ENCODE measurements at places on chromosomes 1 and 21.

DNA sequence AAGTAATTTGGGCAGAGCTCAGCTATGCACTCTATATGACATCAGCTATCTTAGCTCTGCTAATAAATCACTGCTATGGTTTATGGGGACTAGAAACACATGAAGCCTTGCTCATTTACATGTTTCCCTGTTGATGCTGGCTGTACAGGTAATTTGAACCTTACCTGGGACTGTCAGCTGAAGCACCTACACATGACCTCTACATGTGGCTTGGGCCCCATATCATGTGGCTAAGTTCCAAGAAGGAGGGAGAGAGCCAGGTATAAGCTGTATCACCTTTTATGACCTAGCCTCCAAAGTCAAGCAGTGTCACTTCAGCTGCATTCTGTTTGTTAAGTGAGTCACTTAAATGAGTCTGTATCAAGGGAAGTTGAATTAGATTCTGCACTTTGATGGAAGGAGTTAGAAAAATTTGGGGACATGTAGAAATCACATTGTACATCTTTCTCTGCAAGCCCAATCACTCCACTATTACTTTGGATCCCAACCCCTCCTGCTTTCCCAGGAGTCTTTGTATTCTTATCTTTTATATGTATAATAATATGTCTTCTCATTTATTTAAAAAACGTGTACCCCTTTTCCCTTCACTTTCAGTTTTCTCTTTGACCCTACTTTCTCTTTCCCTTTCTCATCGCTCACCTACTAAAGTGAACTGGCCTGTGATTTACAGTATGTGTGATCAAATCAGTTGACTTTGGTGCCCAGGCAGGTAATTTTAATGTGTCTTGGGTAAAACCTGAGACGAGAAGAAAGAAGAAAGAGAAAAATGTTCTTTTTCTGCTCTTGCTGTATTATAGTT lies 53.4 kb upstream of the PRKACB start:
- no peak for DNase-seq

GRCh38 chr1:17520041-17520440 lies 19.5 kb upstream of the ARHGEF10L start:
- no peak for DNase-seq

DNA sequence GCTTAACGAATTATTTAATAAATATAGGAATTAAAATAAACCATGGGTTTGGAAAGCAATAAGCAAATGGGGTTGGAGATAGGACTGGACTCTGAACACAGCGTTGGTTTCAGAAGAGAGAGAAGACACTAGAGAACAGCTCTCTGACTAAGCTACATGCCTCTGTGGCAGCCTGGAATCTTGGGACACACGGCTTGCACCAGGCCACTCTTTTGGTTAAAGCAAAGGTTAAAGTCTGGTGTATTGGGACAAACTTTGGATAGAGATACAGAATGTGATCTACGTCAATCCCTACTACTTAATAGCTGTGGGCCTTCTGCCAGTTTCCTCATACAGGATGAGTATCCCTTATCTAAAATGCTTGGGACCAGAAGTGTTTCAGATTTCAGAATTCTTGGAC lies 49.7 kb upstream of the HSD17B7 start:
- no peak for DNase-seq

DNA sequence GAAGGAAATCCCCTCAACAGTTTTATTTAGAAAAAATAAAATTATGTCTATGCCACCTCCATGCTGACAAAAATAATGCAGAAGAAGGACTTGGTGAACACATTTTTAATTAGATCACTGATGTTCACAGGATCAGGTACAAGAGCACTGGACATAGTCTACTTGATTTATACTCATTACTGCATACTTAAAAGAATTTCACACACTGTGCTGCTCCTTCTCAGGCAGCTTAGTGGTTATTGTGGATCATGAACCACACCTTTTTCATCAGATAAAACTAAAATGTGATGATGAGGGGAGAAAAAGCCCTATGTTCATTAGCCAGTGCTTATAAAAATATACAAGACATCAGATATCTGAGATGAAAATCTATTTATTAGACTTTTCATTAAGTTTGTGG lies 103.3 kb upstream of the DPH5 start:
- DNase-seq, result no peak

DNA sequence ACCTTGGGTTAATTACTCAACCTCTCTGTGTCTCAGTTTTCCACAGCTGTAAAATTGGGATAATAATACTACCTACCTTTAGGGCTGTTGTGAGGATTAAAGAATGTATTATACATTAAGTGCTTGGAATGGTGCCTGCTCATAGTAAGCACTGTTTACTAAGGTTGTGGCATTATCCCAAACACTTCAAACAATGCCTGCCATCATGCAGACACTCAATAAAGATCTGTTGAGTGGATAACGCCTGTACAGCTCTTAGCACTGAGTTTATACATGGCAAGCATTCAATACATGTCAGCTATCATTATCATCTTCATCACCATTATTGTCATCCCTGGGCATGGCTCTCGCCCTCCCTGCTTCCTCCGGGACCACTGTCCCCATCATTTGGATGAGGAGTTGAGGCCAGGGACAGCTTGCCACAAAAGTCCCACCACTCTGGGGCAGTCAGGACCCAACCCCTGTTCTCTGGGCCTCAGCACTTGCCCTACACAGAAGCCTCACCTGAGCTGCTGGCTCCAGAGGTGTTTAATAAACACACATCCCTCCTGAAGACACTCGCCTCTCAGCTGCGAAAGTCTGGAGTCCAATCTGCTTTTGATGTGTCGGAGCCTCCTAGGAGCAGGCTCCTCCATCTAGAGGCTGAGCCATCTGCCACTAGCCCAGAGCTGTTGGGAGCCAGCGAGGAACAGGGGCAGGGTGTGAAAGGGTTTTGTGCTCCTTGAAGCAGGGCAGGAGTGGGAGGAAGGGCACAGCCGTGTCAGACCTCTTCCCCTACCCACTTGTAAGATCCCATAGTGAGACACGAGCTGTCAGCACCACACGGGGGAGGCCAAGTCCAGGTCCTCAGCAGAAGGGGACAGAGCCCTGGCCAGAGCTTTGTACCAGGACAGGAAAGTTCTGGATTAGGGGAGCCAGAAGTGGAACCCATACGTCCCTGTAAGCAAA lies 80.9 kb upstream of the ZC3H12A start:
- DNase-seq, result no peak

DNA sequence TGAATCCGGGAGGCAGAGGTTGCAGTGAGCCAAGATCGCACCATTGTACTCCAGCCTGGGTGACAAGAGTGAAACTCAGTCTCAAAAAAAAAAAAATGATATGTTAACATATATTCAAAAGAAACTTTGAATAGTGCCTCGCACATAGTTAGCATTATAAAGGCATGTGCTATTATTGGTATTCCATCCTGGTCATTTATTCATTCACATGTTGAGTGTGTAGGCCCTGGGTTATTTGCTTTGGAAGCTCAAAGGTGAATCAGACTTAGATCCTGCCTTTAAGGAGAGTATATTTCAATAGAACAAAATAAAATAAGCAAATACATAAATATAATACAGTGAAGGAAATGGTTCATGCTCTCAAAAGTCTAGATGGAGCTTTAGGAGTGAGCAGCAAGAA lies 13.4 kb downstream of the SLC22A15 start:
- DNase-seq, result no peak

DNA sequence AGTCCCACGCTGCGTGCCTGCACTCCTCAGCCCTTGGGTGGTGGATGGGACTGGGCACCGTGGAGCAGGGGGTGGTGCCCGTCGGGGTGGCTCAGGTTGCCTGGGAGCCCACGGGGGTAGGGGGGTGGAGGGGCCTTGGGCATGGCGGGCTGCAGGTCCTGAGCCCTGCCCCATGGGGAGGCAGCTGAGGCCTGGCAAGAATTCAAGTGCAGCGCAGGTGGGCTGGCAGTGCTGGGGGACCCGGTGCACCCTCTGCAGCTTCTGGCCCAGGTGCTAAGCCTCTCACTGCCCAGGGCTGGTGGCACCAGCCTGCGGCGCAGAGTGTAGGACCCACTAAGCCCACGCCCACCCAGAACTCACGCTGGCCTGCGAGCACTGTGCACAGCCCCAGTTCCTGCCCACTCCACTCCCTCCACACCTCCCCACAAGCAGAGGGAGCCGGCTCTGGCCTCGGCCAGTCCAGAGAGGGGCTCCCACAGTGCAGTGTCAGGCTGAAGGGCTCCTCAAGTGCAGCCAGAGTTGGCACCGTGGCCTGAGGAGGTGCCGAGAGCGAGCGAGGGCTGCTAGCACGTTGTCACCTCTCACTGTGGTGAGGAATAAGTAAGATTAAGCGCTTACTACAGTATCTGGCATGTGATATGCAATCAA lies 12.8 kb downstream of the TNNI3K start:
- DNase-seq, result no peak

GRCh38 chr21:35349376-35350080 lies 300.4 kb upstream of the RUNX1 start:
- DNase-seq, result no peak

DNA sequence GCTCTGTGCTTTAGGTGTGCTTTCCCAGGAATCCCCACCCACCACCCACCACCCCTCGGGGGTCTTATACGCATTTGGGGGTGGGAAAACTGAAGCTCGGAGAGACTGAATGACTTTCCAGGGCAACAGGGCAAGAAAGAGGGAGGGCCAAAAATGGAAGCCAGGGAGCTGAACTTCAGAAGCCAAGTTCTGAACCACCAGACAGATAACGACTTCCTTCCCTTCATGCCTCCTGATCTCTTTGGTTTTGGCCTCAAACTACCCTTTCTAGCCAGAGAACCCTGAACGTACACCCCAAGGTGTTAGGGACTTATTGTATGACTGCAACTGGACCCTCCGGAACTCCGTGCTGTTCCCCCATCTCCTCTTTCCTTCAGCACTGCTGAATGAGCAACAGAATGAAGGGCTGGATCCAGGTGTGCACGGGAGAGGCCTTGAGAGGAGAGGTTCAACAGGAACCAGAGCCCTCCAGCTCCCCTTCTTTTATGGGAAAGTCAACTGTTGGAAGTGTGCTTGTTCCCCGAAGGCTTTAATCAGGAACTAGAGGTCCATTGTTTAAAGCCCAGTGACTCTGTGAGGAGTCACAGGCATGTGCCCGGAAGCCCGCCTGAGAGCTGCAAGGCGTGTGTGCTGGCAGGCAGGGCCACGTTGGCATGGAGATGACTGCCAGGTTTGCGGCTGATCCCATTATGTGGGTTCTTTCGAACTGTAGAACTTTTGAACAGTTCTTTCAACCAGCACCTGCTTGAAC lies 3.1 kb downstream of the BACE2 start:
- DNase-seq, result no peak

GRCh38 chr1:112470966-112471365 lies 37.8 kb upstream of the WNT2B start:
- no peak for DNase-seq

DNA sequence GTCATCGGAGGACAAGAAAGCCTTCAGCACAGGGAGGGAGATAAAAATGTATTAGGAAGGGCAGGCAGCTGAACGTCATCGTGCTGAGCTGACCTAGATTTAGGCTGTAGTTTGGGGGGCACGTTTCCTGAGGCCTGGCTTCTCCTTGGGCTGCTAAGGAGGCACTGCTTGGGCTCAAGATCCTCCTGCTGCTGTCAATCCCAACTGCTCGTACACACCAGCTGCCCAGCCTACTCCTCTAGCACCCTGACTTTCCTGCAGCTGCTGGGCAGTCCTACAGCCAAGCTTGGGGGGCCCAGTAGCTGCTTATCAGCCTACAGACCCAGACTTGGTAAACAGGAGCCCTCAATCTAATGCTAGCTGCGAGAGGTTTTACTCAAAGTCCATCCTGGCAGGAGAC lies 6.2 kb downstream of the TMEM35B start:
- DNase-seq, result no peak

DNA sequence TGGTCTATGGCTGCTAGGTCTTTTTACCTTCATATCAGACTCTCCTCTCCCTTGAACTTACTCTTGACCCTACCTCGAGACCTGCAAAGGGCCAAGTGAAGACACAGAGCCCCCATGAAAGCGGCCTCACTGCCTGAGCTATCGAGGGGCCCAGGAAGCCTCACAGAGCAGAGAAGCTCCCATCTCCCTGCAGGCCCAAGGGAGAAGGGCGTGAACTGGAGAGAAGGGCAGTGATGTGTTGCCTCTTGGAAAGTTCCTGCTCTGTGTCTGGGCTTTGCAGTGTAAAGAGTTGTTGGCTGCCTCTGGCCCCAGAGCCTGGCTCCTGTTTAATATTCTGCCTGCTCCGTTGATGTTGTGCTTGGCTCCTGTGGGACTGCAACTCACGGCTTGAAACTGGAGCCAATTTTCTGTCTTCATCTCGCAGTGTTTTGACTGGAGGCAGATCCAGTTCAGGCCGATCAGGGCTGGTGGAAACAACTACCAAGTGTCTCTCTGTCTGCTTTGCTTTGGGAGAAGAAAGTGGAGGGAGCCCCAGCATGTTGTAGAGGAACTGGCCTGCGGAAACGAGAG lies 4.3 kb downstream of the SERTAD4 start:
- peak; percentile 65 for DNase-seq

GRCh38 chr1:41192456-41193178 lies 49.5 kb downstream of the SCMH1 start:
- DNase-seq, result no peak

- no peak for DNase-seq
These were observed 40.4 kb downstream of the SLC35D1 start for GRCh38 chr1:67013573-67013972.

DNA sequence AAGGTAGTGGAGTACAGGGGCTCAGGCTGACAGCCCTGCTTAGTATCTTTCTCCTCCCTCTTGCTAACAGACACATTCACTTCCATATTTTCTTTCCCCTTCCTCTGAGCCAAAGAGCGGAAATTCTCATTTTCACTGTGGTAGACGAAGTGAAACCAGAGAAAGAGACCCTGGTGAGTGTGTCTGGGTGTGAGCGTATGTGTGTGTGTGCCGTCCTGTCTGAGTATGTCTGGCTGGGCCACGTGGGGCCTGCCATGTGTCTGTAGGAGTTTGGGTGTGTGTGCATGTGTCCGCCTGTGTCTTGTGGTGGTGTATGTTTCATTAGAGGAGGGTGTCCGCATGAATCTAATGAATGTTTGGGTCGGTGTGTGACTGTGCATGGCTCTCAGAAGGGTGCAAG lies 1.7 kb downstream of the COL8A2 start:
- no peak for DNase-seq

DNA sequence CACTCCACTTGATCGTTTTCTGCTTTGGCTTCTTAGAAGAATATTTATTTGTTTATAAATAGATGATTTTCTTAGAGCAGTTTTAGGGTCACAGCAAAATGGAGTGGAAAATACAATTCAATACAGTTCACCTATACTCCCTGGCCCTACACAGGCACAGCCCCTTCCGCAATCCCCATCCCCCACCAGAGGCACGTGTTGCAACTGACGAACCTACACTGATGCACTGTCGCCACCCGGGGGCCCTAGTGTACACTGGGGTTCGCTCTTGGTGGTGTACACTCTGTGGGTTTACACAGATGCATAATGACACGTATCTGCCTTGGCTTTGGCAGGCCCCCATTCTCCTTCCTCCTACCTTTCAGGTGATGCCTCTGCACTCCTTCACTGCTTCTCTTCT lies 8.0 kb downstream of the ECHDC2 start:
- peak; percentile 28 for DNase-seq

- no peak for DNase-seq
These were observed 65.9 kb downstream of the PIK3CD start for GRCh38 chr1:9717193-9718005.

GRCh38 chr1:24491577-24492360 lies 10.9 kb upstream of the RCAN3 start:
- DNase-seq, result no peak

All from cerebellar cortex (tissue), 1 donor.